ENCODE measurements at places on chromosomes 1 and 21.

DNA sequence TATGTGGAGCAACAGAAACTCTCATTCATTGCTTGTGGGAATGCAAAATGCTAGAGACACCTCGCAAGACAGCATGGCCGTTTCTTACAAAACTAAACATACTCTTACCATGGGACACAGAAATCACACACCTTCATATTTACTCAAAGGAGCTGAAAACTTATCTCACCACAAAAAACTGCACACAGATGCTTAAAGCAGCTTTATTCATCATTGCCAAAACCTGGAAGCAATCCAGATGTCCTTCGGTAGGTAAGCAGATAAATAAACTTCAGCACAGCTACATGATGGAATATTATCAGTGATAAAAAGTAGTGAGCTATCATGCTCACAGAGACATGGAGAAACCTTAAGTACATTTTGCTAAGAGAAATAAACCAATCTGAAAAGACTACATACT, 124.3 kb downstream of the RERE start:
- no peak for DNase-seq

DNA sequence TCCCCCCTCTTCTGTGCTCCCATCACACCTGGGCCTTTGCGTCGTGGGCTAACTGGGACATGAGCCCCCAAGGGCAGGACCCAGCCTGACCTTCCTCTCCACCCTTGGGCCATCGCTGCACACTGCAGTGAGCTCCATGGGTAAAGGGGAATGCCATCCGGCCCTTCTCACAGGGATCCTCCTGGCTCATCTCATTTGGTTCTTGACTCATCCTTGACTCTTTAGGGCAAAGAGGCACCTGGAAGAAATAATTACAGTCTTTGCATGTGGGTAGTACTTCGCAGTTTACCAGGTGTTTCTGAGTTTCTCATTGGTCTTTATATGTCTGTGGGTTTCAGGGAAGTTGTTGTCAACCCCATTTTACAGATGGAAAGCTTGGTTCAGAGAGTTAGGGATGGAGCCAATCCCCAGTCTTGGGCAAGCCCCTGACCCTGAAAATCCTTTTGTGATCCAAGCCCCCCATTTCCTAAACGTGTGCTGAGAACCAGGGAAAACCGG, 59.3 kb upstream of the ID3 start:
- no peak for DNase-seq

DNA sequence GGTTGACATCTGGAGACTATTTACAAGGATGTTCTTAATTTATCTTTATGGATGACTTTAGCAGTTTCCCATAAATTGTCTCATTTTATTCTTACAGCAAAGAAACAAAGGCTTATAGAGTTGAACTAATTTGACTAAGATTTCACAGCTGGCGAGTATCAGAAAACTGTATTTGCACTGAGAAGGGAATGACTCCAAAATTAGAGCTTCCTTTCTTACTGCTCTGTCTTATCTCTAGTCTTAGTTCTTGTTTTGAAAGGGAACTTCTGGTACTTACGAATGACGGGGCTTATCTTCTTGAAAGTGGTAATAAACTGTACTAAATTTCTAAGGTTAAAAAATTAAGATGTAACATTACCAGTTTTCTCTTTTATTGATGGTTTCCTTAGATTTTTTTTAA, 13.6 kb downstream of the CNST start:
- no peak for DNase-seq

- DNase-seq: no peak
Observed at GRCh38 chr1:23211955-23212354, 5.3 kb downstream of the HTR1D start.

DNA sequence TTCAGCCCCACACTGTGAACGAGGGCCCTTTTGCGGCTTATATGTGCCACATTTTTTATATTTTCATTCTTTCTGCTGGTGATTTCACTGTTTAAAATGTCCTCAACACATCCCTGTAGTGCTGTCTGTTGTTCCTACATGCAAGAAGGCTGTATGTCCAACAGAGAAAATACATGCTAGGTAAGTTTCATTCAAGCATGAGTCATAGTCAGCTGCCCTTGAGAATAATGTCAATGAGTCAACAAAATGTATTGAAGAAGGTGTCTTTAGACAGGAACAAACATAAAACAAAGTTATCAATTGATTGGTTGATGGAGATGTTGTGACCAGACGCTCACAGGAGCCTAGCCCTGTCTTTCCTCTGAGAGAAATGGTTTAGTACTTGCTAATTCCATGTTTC, 553.4 kb downstream of the PLPP3 start:
- no peak for DNase-seq

GRCh38 chr1:41571041-41571440, 86.6 kb upstream of the EDN2 start:
- DNase-seq: no peak

DNA sequence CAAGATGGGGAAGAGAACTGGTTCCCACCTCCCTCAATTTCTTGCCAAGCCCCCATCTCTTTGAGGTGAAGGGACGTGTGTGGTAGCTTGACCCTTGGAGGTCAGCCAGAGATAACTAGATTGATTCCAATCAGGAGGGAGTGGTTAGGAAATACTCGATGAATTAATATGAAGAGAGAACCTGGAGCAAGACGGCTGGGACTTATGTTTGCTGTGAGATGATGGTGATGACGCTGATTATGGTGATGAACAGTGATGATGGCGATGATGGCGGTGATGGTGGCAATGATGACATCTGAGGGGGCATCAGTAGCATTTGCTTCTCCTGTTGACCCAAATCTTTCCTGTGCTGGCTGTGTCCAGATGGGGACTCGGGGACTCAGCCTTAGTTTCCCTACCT, 724 bp downstream of the PADI1 start:
- DNase-seq: no peak

DNA sequence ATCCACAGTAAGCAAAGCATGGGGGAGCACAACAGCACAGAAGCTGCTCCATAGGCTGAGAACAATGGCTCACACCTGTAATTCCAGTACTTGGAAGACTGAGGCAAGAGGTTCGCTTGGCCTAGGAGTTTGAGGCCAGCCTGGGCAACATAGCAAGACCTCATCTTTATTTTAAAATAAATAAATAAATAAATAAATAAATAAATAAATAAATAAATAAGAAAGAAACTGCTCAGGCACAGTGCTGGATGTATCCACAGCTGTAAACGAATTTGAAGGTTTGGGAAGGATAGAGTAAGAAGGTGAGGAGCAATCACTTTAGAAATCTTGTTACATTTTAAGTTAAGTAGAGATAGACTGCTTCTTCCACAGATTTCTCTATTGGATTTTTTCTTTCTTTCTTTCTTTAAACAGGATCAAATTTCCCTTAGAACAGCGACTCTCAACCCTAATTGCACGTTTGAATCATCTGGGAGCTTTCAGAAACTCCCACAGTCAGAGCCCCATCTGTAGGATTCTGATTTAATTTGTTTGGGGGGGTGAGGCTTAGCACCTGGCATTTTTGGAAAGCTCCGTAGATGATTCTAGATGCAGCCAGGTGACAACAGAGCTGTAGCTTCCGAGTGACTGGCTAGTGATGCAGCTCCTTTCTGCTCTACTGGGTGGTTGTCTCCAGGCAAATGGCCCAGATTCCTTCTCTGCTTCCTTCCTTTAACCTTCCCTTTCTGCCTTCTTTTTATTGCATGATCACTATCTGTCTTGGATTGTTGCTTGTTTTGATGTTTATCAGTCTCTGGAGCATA, 53.5 kb downstream of the S1PR1 start:
- DNase-seq: no peak

- DNase-seq: peak; percentile 14
Observed at GRCh38 chr1:229271448-229272159, 693 bp downstream of the RAB4A start.

- peak; percentile 38 for DNase-seq
Observed at GRCh38 chr1:30743584-30744059, 14.0 kb downstream of the LAPTM5 start.

- no peak for DNase-seq
Observed at GRCh38 chr1:14888374-14888773, 265.2 kb upstream of the TMEM51 start.

- DNase-seq: no peak
Observed at GRCh38 chr1:225209153-225209552, 218.7 kb downstream of the LBR start.

DNA sequence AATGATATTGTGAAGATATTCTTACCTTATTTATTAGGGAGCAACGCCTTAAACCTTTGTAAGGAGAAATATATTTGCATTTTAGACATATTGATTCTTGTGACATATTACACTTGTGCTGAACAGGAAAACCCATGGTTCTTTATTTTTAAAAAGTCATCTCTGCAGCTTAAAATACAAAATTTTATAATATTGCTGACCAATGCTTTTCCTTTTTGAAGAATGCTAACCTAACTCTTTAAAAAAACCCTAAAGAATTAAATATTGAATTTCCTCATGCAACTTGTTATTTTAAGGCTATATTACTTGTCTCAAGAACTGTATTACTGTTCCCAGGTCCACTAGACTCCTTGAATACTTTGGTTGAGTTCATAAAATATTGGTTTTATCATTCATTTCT, 99.0 kb downstream of the NEK7 start:
- no peak for DNase-seq

DNA sequence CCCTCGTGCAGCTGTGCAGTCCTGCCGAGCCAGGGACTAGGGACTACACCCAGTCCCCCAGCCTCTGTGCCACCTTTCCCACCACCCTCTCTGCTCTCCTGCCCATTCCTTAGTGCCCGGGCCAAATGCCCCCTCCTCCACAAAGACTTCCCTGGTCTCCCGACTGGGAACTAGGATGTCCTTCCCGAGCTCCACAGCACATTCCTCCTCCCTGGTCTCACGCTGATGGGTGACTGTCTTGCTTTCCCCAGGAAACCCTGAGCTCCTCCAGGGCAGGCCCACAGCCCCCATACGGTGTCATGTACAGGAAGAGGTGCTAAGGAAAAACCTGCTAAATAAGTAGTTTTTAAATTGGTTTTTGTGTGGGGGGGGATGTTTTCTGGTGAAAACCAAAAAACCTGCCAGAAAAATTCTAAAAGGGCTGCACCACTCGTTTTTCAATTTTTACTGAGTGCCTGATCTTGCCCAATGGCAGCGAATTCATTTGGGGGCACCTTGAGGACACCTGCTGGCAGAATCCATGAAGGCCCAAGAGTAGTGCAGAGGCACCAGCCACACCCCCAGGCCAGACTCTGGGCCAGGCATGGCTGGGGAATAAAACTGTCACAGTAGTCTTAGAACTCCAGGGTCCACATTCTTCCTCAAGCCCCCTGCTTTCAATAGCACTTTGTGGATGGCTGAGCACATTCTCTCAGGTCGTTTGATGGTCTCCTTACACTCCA, 50.4 kb downstream of the GLIS1 start:
- no peak for DNase-seq

DNA sequence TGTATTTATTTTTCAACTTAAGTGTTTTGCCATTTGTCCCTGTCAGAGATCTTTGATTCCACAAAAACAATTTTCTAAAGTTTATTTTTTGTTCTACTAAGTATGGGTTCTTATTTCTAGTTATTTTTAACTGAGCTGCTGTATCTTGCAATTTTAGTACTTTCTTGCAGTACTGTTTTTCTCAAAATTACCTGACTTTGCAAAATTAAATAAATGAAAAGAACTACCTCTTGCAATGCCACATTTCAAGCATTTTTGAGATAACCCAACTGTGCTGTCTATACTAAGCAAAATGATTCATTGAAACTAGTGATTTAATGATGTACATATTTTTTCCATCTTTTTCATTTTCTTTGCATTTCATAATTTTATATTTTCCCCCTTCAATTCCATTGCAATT, 71.5 kb upstream of the ADGRL2 start:
- no peak for DNase-seq

GRCh38 chr1:244801246-244801645, 34.2 kb upstream of the COX20 start:
- DNase-seq: peak; percentile 13

- no peak for DNase-seq
Observed at GRCh38 chr21:39518847-39519210, 67.1 kb downstream of the SH3BGR start.

- no peak for DNase-seq
Observed at GRCh38 chr1:170001266-170001665, 73.2 kb downstream of the KIFAP3 start.

DNA sequence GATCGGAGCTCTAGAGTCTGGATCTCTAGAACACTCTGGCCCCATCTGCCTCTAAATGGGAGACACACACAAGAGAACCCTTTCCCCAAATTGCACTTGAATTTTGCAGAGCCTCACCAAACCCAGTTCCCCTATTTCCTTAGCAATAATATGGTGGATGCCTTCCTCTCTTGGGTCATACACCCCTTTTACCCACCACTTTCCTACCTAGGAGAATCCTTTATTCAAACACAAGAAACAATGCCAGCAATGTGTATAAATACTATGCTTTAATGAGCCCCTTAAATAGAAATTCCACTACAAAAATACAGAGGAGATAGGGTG, 760 bp upstream of the SF3B4 start:
- no peak for DNase-seq

DNA sequence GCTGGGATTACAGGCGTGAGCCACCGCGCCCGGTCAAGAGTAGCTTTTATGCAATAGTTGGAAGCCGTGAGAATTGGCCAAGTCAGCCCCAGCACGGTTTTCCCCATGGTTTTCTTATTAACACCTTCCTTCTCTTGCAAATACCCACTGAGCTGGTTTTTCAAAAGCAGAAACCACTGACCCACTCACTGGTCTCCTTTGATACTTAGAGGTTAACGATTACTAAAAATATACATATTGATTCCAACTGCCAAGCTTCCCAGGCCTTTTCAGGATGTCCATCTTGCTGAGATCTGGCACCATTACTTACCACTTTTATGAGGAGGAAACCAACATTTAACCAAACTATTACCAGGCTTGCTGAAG, 25.9 kb upstream of the TARDBP start:
- DNase-seq: no peak

DNA sequence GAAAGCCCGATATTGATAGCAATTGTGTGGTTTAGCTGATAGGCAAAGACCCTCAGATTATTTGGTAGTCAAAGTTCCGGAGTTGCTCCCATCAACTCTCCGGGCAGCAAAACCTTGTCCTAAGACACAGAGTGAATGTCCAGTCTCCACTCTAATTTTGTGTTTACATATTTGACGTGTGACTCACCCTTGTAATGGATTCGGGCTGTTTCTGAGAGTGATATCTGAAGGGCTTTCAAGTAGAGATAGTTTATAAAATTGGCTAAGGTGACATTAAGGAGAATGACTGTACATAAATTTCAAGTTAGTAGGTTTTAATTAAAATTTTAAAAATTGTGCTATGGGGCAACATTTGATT, 154.2 kb downstream of the CNIH3 start:
- DNase-seq: no peak

DNA sequence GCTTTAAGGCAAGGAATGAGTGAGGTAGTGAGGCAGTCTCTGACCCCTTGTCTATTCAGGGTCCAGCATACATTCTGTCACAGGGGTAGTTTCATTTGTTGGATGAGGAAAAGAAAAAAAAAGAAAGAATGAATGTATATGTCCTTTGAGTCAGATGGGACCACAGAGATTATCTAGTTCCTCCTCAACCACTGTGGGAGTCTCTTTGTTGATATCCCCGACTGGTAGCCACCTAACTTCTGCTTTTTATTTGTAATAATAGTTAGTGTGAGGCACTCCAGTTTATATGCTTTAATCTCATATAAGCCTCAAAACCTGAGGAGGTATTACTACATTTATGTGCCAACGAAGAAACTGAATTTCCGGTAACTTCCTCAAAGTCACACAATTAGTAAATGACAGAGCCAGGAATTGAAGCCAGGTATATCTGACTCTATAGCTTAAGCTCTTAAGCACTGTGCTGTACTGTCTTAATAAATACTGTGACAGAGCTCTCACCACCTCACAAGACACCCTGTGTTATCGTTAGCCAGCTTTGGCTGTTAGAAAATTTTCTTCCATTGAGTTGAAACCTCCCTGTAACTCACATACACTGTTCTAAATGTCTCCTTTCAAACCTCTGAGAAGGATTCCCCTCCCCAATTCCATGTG, 82.2 kb downstream of the MDM4 start:
- no peak for DNase-seq

GRCh38 chr1:3714284-3714741, 37.9 kb upstream of the CCDC27 start:
- no peak for DNase-seq

Measured in activated CD8-positive, alpha-beta memory T cell treated with anti-CD3 and anti-CD28 coated beads for 4 hours (primary cell).